ENCODE measurements at places on chromosomes 1 and 21.

- no peak for DNase-seq
These were observed at the start of gene ANKRD65 for GRCh38 chr1:1421147-1421906. Gene ANKRD65, minus strand, starts transcription at chr1:1421276. Its CDS starts 271 bp downstream, at chr1:1421005.

DNA sequence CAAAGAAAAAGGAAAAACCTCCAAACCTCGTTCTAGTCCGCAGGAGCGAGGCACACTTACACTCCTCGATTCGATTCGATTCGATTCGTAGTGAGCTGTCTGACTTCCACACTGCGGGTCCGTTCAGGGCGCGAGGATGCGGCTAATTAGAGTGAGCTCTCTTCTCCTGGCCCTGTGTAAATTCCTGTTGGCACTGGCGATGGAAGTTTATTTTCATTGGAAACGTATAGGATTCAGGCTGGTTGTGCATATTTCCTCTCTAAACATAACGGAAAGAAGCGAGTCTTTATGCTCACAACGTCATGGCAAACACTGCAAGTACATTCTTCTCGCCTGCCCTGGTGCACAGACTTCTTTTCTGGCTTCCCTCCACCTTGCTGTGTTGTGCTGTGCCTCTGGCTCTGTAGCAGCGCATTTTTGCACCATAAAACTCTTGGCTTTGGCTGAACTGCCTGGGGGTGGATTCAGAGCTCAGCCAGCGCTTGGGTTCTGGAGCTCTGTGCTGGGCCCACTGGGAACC is 2.7 kb downstream of the HUNK start:
- DNase-seq = no peak

DNA sequence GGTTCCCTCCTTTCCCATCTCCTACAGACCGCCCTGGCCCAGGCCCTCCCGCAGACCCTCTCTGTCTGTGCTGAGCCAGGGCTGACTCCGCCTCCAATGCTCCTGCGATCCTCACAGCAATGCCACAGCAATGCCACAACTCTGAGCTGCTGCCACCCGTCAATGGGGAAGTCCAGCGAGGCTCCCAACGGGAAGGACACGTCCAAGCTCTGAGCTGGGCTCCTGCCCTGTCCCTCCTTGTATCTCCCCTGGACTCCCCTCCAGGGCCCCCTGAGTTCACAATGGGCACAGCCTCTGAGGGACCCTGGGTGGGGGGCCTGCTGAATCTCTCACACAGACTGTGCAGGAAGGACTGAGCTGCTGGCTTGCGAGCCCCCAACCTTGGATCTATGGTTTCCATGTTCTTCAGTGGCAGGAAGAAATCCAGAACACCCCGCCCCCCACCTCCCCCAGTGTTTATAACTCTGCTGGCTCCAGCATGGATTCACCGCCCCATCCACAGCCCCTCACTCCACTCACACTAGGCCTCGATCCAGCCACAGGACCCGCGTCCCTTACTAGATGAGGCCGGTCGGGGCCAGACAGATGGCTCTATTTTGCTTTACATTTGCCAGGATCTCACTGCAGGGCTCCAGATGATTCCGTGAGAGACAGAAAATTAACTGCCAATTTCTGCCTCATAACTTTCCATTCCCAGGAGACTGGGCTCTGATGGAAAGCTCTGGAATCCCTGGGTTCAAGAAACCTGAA is 338.0 kb downstream of the MATN1 start:
- no peak for DNase-seq

DNA sequence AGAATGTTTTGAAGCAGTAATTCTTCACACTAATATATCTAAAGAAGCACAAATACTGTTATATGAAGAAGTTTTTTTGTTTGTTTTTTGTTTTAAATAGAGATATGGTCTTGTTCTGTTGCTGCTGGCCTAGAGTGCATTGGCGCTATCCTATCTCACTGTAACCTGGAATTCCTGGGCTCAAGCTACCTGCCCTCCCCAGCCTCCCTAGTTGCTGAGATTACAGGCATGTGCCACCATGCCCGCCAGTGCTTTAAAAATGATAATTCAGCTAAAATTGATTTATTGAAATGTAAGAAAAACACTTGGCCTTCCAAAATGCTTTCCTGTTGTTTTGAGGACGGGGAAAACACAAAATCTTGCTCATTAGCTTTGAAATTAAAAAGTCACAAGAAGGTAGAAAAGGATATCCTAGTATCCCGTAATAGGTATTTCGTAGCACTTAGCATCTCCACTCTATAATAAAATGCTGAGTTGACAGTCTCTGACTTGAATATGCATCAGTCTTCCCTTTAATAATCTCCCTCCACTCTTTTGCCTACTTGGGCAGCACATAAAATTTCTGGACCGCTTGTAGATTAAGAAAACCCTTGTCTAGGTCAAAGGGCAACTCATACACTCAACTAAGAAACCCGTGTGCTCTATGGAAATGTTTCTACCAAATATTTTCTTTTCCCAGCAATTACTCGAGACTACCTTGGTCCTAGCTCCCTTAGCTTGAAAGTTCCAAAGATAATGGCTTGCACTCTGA is 1.3 kb downstream of the SCYL3 start:
- DNase-seq = no peak

DNA sequence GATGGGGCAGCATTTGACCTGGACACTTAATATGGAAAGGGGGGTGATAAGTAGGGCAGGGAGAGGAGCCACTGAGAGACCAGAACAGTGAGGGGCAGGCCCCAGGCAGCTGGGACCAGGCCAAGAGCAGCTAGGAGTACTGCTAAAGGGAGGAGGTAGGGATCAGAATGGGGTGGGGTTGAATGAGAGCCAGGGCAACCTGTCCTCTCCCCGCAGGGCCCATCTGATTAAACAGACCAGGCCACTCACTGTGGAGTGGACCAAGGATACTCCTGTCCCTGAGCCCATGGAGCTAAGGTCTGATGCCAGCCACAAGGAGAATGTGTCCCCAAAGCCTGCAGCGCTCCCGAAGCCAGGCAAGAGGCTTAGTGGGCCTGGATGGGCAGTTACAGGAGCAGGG is 2.1 kb downstream of the C1orf167 start:
- DNase-seq = no peak

DNA sequence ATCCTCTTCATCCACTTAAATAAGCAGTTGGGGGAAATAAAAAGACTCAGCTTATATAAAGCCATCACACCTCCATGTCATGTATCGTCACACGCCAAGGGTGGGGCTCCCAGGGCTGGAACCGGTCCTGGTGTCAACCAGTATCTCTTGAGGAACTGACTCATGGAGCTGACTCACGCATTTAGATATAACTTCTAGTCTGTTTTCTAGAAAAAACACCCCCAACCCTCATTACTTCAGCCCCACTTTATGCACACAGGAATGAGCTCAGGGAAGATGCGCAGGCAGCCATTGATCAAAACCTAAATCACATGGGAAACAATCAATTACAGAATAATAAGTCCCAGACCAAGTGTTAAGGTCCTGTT is 6.9 kb upstream of the IL22RA1 start:
- DNase-seq = peak; percentile 53

GRCh38 chr21:35824136-35824535 is 236.2 kb downstream of the SETD4 start:
- DNase-seq = no peak

GRCh38 chr21:41545500-41546359 is 37.8 kb upstream of the TMPRSS2 start:
- DNase-seq = no peak

DNA sequence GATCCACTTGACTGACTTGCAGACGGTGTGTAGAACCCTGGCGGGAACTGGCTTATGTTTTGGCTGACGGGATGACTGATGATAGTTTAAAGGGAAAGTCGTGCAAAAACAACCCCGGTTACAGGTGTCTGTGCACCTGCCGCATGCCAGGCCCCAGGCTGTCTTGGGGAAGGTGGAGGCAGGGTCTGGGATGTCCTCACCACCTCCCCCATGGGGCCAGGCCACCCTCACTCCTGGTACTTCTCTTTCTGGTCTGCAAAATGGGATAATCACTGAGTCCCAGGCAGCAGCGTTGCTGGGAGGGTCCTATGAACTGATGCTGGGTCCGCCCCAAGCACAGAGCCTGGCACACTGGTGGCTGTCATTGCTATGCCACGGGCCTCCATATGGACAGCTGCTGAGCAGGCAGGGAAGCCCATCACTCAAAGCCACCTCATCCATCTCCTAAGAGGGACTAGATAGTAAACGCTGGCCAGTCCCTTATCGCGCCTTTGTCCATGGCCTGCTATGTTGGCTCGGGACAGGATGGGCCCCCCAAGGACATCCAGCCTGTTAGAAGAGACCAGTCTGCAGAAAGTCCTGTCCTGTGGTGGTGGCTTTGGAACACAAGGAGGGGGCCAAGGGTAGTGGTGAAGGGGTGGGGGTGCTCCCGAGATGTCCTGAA is 15.0 kb upstream of the SLC2A7 start:
- no peak for DNase-seq

GRCh38 chr1:56477164-56478111 is 101.9 kb downstream of the PLPP3 start:
- DNase-seq = no peak

- DNase-seq = no peak
These were observed 106.0 kb downstream of the ADAMTS1 start for GRCh38 chr21:26739189-26739588.

GRCh38 chr1:55427606-55428005 is 212.4 kb upstream of the USP24 start:
- no peak for DNase-seq

- no peak for DNase-seq
These were observed 166.6 kb upstream of the ATP1B1 start for GRCh38 chr1:168939947-168940223.

DNA sequence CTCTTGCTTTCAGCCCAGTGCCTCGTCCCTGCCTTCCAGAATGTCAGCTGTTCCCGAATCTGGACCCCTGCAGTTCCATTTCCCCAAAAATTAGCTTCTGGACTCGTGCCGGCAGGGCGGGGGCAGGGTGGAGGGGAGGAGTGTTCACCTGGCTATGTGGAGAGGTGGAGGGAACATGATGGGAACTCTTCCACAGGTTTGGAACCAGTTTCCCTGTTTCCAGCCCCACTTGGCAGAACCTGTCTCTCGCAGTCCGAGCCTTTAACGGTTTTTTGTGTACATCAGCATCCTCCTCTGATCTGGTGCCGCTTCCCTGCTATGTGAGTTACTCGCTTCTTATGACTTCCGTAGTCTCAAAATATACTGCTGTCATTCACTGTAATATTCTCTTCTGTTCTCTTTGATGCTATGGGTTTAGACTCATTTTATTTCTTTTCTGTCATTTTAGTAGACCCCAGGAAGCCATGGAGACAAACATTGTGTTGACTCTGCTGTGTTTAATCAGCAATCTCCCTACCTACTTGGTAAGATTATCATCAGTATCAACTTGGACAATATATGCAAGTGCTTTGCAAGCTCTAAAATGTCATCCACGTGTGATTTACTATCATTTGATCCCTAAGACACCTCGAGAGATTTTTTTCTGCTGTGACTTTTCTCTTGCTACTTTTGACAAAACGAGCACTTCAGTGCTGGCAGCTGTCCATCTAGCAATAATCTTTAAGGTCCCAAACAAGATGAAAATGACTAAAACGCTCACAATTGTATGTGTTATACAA is 33.3 kb upstream of the HNRNPU start:
- DNase-seq = no peak

GRCh38 chr1:38029685-38030511 is 16.7 kb downstream of the POU3F1 start:
- peak; percentile 62 for DNase-seq

- no peak for DNase-seq
These were observed 371 bp upstream of the ODF2L start for GRCh38 chr1:86396498-86396890.

DNA sequence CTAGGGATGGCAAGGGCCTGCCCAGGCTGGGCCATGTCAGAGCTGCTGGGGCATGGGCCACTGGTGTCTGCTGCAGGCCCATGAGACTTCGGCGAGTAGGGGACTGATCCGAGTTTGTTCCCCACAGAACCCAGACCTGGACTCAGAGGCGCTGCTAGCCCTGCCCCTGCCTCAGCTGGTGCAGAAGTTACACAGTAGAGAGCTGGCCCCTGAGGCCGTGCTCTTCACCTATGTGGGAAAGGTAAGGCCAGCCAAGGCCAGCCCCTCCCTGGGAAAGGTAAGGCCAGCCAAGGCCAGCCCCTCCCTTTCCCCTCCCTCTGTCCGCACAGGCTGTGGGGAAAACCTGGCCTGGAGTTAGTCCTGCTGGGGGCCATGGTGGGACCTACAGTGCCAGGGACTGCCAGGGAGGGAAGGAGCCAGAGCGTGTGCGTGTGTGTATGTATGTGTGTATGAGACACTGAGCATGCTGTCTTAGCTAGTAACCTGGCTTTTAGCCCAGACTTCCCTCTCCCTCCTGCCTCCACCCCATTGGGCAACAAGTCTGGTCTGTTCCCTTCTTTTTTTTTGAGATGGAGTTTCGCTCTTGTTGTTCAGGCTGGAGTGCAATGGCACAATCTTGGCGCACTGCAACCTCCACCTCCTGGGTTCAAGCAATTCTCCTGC is 8.0 kb downstream of the FAAH start:
- DNase-seq = no peak

- DNase-seq = no peak
These were observed 18.3 kb downstream of the ZNHIT6 start for GRCh38 chr1:85689775-85690404.

DNA sequence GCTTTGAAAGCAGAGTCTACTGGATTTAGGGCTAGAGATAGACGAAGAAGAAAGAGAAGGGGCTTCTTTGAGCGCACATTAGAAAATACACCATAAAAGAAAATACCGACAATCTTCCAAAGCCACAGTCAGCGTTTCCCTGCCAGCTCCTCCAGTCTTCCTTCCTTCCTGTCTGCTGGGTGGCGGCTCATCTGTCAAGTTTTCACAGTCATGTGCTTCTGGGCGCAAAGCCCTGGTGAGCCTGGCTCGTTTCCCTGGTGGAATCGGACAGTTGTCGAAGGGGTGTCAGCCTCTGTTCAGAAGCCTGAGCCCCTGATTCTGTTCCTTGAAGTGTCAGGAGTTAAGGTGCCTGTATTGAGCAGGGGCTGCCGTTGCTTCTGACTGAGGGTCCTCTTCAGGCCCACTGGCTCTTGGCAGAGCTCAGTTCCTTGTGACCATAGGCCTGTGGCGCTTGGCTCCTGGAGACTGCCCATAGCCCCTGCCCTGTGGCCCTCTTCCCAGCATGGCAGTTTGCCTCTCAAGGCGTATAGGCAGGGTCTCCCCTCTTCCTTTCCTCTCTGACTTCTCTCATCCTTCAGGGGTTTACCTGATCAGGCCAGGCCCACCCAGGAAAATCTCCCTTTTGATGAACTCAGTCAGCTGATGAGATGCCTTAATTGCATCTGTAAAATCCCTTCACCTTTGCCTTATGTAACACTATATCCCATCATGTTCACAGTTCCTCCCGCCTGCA is 58.6 kb downstream of the ADARB1 start:
- no peak for DNase-seq

GRCh38 chr1:243926299-243926698 is 76.3 kb upstream of the AKT3 start:
- DNase-seq = no peak

DNA sequence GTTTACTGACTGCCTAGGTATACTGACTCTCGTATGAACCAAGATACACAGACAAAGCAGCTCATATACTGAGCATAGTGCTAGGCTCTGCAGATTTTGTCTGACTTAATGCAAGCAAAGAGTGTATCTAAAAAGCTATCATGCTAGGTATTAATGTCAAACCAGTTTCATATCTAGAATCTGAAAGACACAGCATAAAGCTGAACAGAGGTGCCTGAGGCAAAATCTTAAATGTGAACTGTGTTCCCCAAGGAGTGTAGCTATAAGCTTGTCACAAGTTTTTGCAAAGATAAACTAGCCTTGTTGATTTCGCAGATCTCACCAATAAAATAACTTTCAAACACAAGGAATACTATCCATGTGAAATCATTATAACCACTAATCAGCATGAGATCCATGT is 18.1 kb downstream of the JAK1 start:
- no peak for DNase-seq
